Activated naive CD4-positive, alpha-beta T cell treated with anti-CD3 and anti-CD28 coated beads, Interleukin-2, amount 50 U/mL, for 72 hours (primary cell): ENCODE measurements at places on chromosomes 6 and 20.

DNA sequence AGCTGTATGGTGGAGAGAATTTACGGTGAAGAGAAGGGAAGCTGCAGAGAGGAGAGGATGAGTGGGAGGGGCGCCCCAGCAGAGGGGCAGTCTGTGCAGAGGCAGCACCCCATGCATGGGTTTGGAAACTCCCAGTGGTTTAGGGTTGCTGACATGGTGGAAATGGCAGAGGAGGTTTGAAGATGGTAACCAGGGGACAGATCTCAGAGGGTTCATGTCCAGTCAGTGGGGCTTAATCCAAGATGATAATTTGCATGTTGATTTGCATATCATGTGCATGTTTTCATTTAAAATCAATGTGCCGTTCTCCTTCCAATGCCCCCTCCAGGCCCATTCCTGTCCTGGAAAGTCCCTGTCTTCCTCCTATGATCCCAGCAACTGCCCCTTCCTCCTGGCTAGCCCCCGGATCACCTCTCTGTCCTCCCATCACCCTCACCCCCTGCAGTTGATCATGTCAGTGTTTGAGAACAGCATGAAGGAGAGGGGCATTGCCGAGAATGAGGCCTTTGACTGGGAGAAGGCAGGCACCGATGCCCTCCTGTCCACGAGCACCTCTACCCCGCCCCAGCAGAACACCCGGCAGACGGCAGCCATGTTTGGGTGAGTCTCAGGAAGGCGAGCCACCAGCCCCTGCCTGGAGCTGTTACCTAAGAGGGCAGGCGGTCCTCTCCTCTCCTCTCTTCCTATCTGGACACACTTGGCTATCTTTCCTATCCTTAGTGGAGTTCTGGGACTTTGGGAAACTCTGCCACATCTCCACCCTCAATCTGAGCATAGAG lies 14.3 kb downstream of the TTBK1 start:
- no peak for DNase-seq

- DNase-seq = no peak
These were observed 141.6 kb downstream of the FOXO3 start for GRCh38 chr6:108702106-108702851.

DNA sequence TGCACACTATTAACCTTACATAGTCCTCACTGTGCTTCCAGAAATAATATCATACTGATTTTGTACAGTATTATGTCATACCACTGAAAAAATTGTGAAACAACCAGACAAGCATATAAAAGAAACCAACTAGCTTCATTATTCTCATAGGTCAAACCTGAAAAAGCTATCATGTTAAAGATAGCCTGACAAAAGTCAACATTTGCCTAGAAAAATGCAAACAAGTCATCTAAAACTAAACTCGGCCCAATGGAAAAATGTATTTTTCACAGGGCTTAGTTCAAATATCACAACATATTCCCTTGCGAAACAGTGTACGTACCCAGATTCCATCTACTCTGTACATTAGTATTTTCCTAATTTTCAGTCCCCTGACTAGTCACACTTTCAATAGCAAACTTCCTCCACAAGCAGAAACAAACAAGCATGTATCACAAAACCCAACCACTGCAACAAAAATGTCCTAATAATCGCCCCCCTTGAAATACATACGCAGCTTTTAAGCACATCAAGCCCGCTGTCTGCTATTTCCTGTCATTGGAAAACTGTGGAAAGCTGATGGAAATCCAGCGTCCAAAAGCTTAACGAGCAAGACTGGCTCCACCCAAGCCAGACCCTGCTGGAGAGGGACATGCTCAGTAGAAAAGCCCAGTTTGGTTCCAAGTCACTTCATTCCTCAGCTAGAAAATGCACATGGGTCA lies 93.1 kb downstream of the EPB41L2 start:
- no peak for DNase-seq

DNA sequence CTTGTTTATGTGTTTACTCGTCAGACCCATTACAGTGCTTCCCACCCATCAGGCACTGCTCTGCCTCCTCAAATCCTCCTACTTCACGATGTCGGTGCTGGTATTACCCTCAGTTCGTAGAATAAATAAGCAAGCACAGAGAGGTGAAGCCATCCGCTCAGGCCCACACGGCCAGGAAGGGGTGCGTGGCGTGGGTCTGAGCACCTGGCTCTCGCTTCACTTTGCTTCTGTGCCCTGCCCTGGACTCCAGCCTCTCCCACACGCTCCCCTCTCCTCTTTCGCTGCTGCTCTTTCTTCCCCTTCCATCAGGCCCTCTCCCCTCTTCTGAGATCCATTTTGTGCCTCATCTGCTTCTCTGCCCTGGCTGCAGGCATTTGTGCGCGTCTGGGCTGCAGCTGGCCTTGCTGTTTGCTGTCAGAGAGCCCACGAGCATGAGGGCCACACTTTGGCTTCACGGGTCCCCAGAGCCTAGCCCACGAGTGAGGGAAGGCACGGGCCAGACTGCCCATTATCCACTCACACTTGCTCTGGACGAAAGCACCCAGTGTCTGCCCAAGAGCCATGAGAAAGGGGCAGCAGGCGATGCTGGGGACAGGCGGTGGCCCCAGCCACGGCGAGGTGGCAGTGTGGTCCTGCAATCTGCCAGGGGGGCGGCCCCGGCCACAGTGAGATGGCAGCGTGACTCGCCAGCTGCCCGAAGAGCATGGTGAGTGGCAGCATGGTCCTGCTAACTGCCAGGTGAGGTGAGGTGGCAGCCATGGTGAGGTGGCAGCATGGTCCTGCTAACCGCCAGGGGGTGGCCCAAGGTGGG lies 96.2 kb upstream of the MPC1 start:
- no peak for DNase-seq

- DNase-seq = no peak
These were observed 19.5 kb downstream of the TFEB start for GRCh38 chr6:41715795-41716515.

DNA sequence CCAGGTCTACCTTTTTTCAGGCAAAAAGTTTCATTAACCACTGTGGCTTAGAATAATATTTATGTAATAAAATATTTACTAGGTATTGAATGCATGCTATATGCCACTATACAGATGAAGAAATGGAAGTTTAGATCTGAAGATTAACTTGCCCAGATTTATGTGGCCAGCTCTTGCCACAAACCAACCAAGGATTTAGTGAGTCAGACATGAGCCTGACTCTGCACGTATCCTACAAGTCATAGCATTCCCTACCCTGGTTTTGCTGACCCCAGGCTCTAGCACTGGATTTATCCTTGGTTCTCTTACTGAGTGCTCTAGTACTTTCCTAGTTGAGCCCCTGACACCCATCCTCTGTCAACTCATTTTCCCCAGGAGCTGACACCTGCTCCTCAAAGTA lies 75.4 kb downstream of the ANKEF1 start:
- DNase-seq = no peak

- DNase-seq = no peak
These were observed 54.3 kb upstream of the TCF21 start for GRCh38 chr6:133834472-133835170.

DNA sequence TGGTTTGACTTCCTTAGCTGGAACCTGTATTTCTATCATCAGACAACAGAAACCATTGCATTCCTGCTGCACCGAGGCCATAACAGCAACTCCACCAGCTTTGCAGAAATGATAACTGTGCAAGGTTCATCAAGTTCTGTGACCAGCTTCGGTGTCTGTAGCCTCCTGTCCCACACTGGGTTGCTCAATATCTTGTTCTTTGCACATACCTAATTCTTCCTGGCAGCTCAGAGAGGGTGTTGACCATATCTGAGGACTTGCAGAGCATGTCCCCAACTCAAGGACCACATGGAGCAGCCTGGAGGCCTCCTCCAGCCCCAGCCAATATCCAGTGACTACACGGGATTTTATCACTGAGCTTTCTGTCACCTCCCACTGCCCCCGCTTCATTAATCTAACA lies 59.3 kb upstream of the SCAF8 start:
- DNase-seq = no peak

- no peak for DNase-seq
These were observed 129.8 kb downstream of the COL12A1 start for GRCh38 chr6:75076009-75076408.

DNA sequence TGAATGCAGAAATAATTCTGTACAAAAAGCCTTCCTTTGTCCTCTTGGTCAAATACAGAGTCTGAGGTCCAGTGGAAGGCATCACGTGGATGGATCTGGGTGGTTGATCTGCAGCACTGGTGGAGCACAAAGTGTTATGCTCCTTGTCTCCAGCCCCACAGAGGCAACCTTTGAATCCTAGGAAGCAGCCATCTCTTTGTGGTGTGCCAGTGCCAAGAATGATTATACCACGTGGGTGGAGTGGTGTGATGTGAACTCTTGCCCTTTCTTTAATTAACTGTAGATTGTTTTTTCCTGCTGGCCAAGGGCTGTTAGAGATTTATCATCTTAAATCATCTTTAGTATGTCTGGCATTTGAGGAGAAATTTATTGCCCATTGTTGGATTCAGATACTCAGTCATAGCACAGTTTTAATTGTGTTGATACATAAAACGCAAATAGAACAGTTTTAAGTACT lies 31.1 kb downstream of the NCOA7 start:
- no peak for DNase-seq

- no peak for DNase-seq
These were observed 36.8 kb upstream of the RGS17 start for GRCh38 chr6:153167907-153168306.

GRCh38 chr6:13467216-13467600 lies 20.2 kb downstream of the GFOD1 start:
- DNase-seq = no peak

- DNase-seq = no peak
These were observed 74.3 kb downstream of the EFHC1 start for GRCh38 chr6:52494298-52495072.

- no peak for DNase-seq
These were observed 352.5 kb downstream of the HDGFL1 start for GRCh38 chr6:22921828-22922227.

- no peak for DNase-seq
These were observed 57.1 kb downstream of the TCP11 start for GRCh38 chr6:35084041-35084491.

DNA sequence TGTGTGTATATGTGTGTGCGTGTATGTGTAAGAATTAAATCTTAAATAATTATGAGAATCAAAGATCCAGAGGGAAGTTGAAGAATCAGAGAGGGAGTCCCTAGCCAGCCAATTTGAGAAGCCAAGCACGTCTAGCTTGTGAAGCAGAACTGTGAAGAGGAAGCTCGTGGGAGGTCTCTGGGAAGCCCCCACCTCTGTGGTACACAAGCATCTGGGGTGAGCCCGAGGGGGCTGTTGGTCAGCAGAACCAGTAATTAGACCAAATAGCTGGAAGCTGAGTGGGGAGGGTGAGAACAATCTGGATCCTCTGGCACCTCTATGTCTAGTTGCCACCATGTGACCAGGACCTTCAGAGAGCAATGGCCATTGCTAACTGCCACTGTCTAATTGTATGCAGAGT lies 310.0 kb upstream of the PRND start:
- DNase-seq = no peak

- no peak for DNase-seq
These were observed 2.4 kb downstream of the MYBL2 start for GRCh38 chr20:43669332-43669731.

GRCh38 chr20:51815383-51816076 lies 13.2 kb upstream of the SALL4 start:
- DNase-seq = no peak

GRCh38 chr20:57601211-57601570 lies 19.0 kb downstream of the ZBP1 start:
- DNase-seq = no peak
